SK-N-SH (cell line): ENCODE measurements at places on chromosomes 3 and 15. TPM values are rescaled to one million over a fixed set of nuclear protein-coding genes. Genes with fewer than 3 reads are reported as not detected.

DNA sequence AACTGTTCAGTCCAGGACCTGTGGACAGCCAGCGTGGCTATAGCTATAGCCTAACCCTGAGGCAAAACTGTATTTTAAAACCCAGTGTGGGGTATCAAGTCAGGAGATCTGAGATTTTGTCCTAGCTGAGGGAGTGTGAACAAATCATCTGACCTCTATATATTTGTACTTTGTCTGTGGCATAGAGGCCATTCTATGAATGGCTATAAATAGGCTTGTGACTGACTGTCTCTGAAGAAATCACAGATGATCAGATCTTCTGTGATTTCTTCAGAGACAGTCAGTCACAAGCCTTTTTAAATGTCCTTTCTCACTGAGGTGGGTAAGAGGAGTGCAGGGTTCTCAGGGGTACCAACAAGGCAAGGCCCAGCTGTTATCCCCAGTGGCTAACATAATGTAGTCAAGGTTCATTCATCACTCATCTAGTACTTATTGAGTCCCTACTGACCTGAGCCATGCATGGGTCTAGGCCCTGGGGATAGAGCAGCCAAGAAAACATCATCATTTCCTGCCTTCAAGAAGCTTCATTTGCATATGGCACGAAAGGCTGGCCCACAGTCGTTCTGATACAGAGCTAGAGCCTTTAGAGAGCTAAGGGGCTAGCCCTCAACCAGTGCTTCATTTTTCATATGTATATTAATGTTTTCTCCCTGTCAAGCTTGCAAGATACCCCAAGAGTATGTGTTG, 53.3 kb downstream of the TIPARP start:
- H3K4me1 ChIP-seq = no peaks in the 10 kb centered on the region
- H3K36me3 ChIP-seq = no peaks in the 10 kb centered on the region
- no peak overlapping the region for H3K4me3 ChIP-seq

GRCh38 chr3:188442430-188442829, 288.5 kb downstream of the LPP start:
- H3K27me3 ChIP-seq = no peaks in the 10 kb centered on the region
- no peak overlapping the region for H3K4me3 ChIP-seq
- H3K36me3 ChIP-seq = no peaks in the 10 kb centered on the region; the same call in 1 of the 2 replicates
- no peak for DNase-seq

DNA sequence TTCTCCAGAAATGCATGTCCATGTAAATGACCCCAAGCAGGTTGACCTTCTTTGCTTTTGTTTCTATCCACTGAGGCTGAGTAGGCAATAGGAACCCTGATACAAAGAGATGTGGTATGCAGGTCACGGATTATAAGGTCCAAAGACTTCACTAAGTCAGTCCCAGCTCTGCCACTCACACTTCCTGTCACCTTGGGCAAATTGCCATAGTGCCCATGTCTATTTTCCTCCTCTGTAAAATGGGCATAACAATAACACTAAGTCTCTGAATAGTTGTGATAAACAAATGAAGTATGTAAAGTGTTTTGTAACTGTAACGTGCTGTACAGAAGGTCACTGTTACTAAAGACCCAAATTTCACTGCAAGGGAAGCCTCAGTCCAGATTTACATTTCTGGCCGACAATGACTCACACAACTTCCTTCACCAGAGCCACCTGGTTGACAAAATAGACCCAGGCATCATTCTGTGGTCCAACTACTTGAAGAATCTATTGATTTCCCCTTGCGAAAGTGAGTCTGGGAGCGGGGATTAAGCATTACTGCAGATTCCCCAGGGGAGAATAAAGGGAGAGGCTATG, 175.4 kb upstream of the LPP start:
- no peak overlapping the region for H3K27ac ChIP-seq
- H3K36me3 ChIP-seq = no peaks in the 10 kb centered on the region
- H3K4me3 ChIP-seq = no peak overlapping the region

Gene ACP3
- polyA plus RNA-seq = 0.19 and 0.30 TPM in 2 replicates

GRCh38 chr3:105997800-105998526, 129.2 kb upstream of the CBLB start:
- H3K4me1 ChIP-seq = no peaks in the 10 kb centered on the region
- no peaks in the 10 kb centered on the region for H3K36me3 ChIP-seq
- no peak for DNase-seq
- H3K4me3 ChIP-seq = peak overlapping the region; percentile 57
- peak overlapping the region; percentile 92 for H3K27ac ChIP-seq

DNA sequence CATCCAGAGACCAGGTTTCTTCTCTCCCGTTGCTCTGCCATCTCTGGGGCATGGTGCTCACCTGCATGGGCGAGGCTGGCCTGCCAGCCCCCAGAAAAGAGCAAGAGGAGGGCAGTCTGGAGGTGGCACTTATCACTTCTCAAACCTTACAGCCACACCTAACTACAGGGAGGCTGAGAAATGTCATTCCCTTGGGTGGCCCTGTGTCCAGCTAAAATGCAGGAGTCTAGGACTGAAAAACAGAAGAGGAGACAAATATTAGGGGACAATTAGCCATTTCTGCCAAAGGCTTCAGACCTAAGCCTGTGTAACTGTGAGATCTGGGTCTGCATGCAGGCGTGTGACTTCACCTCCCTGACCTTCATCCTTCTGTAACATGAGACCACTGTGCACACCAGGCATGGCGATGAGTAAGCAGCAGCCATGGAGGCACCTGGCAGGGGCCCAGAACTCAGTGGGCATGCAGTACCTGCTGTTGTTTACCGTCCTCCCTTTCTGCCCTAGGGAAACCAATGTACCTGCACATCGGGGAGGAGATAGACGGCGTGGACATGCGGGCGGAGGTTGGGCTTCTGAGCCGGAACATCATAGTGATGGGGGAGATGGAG, 83.4 kb downstream of the MESD start:
- no peak overlapping the region for H3K4me3 ChIP-seq
- H3K4me1 ChIP-seq = no peaks in the 10 kb centered on the region
- no peak for DNase-seq

Gene CGNL1
- 0.23 and 0.24 TPM in 2 replicates for polyA plus RNA-seq

DNA sequence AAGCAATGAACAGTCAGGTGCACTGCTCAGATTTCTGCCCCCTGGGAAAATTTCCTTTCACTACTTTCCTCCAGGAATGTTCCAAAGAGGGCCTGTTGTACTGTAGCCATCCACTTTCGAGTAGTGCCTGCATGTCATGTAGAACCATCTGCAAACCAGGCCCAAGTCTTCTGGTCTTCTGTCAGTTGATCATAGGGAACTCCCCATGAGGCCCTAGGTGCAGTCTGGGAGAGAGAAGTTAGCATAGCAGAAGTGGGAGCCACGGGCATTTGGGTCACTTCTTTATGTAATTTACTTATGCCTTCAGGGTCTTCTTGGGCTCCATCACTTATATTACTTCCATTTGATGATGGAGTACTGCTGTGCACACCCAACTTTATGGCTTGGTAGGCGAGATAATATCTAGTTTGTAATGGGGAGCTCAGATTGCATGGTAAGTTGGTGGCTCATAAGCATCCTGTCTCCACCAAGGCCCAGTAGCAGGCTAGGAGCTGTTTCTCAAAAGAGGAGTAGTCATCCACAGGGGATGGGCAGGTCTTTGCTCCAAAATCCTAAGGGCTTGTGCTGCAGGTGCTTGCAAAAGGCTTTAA, 151.4 kb downstream of the NFKBIZ start:
- no peak overlapping the region for H3K4me3 ChIP-seq
- DNase-seq = no peak
- H3K4me1 ChIP-seq = peaks cover 9% of the 10 kb centered on the region; the same call in 1 of the 2 replicates
- no peaks in the 10 kb centered on the region for H3K36me3 ChIP-seq

DNA sequence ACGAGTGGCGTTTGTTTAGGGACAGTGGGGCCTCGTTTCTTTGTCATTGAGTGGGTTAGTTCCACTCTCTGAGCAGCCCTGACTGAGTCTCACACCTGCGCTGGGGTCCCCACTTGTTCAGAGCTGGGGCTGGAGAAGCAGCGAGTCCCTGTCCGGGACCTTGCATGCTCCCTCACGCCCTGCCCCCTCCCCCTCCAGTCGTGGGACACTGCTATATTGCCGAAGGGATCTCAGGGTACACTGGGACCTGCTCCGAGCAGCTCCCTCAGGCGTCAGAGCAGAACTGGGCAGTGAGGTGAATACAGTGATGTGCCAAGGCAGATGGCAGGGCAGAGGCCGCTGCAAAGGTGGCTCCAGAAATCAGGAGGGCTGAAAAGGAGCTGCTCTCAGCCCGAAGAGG, 59.9 kb upstream of the KLF13 start:
- H3K27me3 ChIP-seq = no peaks in the 10 kb centered on the region
- H3K36me3 ChIP-seq = no peaks in the 10 kb centered on the region
- H3K27ac ChIP-seq = no peak overlapping the region
- H3K4me3 ChIP-seq = no peak overlapping the region
- H3K4me1 ChIP-seq = peaks cover 41% of the 10 kb centered on the region; the same call in 1 of the 2 replicates

Gene SNX33
- polyA plus RNA-seq = 7.7 and 8.5 TPM in 2 replicates

DNA sequence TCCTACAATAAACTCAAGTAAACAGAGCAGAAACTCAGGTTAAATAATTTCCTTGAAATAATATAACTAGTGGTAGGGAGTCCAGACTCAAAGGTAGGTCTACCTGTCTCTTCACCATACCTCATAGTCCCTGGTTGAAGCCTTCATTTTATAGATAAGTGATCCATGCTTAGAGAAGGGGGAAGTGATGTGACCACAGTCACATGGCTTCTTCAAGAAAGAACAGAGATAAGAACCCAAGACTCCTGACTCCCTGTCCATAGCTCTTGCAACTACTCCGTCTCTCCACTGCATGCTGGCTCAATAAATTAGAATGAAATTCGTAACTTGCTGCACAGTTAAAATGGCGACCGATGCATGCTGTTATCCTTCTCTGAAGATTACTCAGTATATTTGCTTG, 11.0 kb upstream of the C15orf61 start:
- DNase-seq = no peak
- H3K27me3 ChIP-seq = no peaks in the 10 kb centered on the region
- H3K27ac ChIP-seq = no peak overlapping the region
